ENCODE measurements at places on chromosomes 16 and 17.

DNA sequence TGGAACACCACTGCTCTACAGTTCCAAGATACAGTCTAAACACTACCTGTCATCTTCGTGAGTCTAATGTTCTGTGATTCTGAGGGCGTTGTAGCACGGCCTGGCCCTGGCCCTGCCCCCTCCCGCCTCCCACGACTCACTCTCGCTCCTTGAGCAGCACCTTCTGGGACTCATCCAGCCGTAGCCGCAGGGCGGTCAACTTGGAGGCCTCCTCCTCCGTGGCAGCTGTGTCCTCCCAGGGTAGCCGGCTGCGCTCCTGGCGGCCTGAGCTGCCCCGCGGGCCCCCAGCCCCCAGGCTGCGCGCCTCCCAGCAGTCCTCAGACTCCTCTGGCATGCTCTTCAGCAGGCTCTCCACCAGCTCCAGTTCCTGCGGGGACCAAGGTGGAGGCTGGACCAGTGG, 10.6 kb downstream of the CCDC102A start:
- DNase-seq, result no peak

- DNase-seq, result peak; percentile 84
These were observed 49.3 kb upstream of the TNRC6C start for GRCh38 chr17:77909236-77909635.

GRCh38 chr16:46972429-46973206, 856 bp downstream of the DNAJA2 start:
- DNase-seq, result peak; percentile 42

GRCh38 chr17:4850246-4850645, 17.1 kb downstream of the MINK1 start:
- no peak for DNase-seq

DNA sequence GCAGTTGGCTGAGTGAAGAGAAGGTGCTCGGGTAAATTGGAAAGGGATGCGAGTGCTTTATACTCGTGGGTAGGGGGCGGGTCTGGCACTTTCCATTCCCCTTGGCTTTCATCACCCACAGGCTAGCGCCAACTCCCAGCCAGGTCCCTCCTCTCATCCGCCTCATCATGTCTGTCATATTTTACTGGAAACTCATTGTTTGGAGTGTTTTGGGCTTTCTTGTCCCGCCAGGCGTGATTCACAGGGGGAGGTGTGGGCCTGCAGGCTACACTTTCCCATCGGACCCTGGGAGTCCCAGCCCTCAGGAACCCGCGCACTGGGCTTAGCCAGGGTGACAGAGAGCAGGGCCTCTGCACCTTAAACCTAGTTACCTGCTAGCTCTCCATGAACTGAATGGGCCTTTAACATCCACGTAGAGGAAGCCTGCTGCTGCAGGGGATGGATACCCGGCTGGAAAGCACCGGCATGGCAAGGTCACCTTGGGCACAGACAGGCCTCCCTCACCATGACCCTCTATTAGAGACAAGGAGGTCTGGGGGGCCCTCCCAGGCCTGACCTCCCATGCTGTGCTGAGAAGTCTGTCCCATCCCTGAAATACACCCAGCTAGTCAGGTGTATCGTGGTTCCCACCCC, at the start of gene KRT14:
TSS of gene KRT14 (minus strand) at position 33 of the 633 bp plus-strand sequence. CDS start 61 bp downstream, outside the sequence.
- DNase-seq, result no peak

GRCh38 chr17:48027322-48027981, 10.1 kb downstream of the COPZ2 start:
- DNase-seq, result no peak

DNA sequence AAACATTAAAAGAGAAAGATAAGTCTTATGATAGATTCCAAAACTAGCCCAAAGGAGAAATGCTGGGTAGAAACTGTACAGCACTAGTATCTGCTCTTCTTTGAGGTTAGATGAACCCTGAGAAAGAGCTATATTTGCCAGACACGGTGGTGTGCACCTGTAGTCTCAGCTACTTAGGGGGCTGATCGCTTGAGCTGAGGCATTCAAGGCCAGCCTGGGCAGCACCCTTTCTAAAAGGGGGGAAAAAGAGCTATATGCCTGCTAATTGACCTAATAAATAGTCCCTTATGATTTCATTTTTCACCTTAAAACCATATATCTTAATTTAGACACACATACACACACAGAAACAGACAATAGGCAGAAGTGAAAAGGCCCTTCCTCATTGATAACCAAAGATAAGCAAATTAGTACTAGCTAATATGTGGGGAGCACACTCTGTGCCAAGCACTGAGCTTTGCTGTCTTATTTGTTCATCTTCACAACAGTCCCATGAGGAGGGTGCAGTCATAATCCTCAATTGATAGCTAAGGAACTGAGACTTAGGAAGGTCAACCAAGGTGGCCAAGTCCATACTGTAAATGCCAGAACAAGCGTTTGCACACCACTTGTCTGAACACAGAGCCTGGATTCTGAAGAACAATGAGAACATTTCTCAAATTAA, 56.6 kb upstream of the NLK start:
- no peak for DNase-seq

DNA sequence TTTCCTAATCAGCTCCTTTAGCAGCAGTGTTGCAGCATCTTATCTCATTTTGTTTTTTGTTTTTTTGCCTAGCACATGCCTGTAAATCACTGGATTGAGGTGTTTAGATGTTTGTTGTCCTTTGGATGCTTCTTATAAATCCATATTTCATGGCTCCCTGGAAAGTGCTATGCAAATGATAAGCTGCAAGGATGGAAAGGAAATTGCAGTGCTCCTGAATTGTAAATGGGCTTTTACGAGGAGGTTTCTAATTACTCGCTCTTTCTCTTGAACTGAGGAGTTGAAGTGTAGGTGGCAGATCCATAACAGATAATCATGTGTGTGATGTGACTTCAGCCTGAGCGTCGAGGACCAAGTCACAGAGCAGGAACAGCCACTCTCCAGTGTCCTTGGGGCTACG, 45.0 kb downstream of the MAPT start:
- no peak for DNase-seq

- DNase-seq, result no peak
These were observed 212.2 kb upstream of the ZNF469 start for GRCh38 chr16:88170528-88170991.

DNA sequence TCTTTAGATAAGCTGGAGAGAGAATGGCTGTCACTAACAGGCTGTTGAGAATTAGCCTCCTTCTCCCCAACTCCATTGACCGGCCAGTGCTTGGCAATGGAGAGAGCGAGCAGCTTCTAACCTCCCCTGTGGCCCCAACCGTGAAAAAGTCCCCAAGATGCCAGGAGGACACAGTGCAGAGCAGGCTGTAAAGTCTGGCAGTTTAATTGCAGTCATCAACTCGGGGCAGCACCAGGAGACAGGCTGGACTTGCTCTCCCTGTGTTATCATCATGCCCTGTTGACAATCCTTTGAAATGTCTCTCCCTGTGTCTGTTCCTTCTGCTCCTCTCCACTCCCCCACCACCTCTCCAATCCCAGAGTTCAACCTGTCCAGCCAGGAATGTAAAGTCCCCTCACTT, 705 bp upstream of the CDRT4 start:
- no peak for DNase-seq

DNA sequence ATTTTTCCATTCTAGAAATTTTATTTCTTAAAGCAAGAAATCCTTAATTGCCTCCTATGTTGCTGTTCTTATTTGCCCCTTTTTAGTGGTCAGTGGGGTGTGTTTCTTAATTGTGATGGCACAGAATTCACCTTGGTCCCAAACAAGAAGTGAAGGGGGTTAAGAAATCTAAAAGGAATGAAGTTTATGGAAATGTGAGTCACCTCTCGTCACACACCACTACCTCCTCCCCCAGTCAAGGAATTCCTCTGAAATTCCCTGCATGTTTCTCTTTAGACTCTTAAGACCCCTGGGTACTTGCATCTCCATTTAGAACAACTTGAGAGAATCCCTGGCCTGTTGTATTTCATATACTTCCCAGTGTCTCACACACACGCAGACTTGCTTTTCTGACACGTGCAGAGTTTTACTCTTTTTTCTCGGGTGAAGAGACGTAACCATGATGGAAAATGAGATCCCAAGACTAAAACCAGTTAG, 247.4 kb downstream of the PRKCA start:
- DNase-seq, result no peak

DNA sequence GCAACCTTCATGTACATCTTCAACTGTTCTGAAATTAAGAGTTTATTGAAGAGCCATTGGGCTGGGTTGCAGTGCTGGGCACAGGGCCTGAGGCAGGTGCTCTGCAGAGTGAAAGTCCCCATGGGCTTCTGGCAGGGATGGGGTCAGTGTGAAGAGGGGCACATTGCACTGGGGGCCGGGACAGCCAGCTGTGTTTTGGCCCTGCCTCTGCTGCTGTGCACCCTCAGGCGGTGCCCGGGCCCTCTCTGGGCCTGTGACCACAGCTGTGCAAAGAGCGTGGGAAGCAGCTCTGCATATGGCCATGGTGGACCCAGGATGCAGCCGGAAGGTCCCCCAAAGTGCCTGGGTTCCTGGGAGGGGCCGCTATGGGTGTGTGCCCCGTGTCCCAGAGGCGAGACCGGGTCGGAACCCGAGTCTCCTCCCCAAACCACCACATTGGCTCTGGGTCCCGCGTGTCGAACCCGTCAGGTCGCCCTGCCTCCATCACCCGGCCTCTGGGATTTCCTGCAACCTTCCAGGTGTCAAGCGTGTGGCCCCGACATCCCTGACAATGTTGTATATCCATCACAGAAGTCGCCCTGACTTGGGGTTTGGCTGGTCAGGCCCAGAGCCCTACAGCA, 38.2 kb upstream of the ZNF469 start:
- DNase-seq, result no peak

DNA sequence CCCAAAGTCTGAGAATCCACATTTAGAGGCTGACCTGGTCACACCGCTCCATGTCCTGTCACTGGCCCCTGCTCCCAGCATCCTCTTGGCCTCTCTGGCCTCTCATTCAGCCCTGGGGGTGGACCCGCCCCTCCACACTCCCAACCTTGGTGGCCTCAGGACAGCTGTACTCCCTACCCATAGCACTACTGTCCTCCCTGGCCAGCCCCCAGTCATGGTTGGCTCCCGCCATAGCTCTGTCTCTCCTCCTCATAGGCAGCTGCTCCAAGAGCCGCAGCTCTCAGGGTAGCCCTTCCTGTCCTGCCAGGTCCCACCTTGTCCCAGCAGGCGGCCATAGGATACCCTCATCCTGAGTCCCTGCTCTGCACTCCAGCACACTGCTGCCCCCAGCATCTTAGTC, 38.0 kb upstream of the PHB1 start:
- peak; percentile 24 for DNase-seq

- no peak for DNase-seq
These were observed 16.8 kb downstream of the TMEM94 start for GRCh38 chr17:75473246-75473645.

DNA sequence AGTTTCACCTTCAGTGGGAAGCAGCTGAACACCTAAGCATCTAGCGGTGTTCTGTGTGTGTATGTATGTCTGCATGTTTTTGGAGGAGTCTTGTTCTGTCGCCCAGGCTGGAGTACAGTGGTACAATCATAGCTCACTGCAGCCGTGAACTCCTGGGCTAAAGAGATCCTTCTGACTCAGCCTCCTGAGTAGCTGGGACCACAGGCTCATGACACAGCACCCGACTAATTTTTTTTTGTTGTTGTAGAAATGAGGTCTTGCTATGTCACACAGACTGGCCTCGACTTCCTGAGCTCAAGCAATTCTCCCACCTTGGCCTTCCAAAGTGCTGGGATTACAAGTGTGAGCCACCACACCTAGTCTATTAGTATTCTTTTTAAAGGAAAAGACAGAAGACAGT, 30.2 kb upstream of the FAAP100 start:
- no peak for DNase-seq

DNA sequence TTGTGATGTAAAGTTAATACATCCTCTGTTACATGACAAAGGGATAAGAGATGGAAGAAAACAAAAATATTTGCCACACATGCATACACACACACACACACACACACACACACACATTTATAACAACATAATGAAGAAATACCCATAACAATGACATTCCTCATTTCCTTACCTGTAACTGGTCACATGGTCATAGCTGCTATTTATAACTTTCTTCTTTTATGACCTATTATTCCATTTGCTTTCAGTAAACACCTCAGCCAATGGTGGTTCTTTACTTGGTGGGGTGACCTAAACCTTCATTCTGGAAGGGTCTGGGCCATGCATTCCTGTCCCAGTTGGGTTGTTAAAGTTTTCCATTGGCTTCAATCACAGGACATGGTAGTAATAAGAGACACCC, 5.3 kb downstream of the MT2A start:
- DNase-seq, result no peak

GRCh38 chr16:75376475-75377161, 56.7 kb downstream of the CFDP1 start:
- DNase-seq, result no peak

GRCh38 chr17:41620583-41621434, 3.6 kb downstream of the KRT17 start:
- DNase-seq, result no peak

- DNase-seq, result no peak
These were observed 21.3 kb downstream of the COX4I1 start for GRCh38 chr16:85820604-85821372.

DNA sequence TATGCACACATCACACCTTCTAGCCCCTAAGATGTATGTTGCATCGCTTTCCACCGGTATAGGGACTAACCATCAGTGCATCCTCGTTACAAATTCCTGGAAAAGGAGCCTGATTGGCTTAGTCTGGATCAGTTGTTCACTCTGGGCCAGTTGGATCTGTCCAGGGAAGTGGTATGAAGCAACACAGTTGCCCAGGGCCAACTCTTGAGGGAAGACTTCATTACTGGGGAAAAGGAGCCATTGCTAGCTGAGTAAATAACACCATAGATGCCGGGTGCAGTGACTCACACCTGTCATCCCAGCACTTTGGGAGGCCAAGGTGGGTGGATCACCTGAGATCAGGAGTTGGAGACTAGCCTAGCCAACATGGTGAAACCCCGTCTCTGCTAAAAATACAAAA, 275.2 kb upstream of the RBFOX1 start:
- no peak for DNase-seq

- peak; percentile 59 for DNase-seq
These were observed 14.4 kb upstream of the ALDH3A1 start for GRCh38 chr17:19762515-19762961.

DNA sequence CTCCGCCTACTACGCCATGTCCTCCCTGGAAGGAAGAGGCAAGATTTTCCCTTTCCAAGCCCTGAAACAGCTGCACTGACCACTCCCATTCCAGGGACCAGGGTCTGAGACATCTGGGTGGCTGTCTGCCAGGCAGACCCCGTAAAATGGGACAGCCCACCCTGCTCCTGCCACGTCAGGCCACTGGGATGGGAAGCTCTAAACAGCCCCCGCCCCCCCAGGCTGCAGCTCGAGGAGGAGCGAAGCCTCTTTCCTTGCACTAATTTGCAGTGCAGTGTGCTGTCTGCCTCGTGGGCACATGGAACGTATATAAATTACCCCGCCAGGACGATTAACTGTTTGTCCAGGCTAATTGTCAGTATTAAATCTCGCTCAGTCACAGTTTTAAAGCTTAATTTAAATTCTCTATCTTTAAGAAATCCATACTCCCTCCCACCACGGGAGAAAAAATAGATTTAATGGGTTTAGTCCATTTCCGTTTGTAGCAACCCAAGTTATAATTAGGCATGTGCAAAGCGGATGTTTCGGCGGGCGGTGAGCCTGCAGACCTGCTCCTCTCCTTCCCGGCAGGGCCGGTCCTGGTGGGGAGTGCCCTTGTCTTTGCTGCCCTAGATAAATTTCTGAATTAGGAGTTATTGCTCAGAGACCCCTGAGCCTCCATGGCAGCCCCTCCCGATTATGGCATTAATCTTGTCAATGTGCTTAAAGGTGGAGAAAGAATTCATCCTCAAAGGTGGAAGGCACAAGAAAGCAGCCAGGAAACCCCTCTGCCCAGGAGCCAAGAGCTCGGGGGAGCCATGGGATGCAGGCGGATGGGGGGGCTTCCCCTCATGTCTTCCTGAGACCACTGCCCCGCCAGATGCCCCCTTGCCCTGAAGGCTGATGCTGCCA, 268.0 kb upstream of the TNRC6C start:
- DNase-seq, result peak; percentile 92

GRCh38 chr17:42233156-42233555, 38.9 kb upstream of the GHDC start:
- no peak for DNase-seq
